ENCODE measurements at places on chromosomes 7 and 10.

GRCh38 chr10:131725581-131726069, 175.2 kb upstream of the PPP2R2D start:
- no peak for DNase-seq

- DNase-seq = no peak
These were observed 336.8 kb downstream of the GPR37 start for GRCh38 chr7:124428781-124429180.

DNA sequence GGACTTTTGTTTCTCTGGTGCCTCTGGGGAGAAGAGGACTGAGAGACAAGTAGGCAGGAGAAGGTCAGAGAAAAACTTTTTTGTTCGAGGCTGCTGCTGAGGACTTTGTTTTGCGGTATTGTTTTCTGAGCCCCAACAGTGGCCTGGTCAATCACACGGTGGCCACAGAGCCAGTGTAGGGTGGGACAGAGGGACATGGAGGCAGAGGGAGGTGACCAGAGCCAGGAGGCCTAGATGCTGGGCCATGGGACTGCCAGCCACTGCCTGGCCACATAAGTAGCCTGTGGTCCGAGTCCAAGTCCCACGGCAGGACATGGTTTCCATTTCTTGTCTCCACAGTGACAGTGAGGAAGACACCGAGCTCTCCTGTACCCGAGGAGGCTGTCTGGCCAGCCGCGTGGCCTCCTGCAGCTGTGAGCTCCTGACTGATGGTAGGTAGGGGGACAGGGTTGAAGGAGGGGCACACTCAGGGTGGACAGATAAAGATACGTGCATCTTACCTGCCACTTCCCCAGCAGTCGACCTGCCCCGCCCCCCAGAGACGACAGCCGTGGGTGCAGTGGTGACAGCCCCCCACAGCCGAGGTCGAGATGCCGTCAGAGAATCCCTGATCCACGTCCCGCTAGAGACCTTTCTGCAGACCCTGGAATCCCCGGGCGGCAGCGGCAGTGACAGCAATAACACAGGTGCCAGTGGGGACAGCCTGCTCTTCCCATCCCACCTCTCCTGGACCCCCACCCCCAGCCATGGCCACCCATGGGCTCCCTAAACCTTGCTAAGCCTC, 27.5 kb downstream of the SH2B2 start:
- no peak for DNase-seq

DNA sequence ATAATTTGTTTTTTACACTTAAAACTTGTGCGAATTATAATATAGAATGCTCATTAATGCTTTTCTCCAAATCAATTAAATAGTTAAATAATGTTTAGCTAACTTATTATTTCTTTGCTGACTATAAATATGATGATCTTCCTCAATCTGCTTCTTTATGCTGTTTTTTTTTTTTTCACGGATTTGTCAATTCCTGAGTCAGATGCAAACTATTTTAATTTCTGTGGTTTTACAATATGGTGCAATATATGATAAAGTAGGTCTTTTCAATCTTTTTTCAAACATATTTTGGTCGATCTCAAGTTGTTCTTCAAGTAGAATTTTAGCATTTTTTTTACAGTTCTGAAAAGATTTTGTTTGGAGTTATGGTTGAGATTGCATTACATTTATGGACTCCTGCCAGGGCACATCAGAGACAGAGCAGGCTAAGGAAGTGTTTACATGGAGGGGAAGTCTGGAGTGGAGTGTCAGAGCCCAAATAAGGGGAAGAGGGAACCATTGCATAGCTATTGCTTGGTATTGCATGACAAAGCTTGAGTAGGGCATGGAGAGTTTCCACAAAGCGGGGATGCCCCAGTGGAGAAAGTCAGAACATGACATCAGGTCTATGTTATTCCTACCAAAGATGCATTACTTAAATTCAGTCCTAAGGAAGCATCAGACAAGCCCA, 204.4 kb downstream of the OTUD1 start:
- DNase-seq = no peak

DNA sequence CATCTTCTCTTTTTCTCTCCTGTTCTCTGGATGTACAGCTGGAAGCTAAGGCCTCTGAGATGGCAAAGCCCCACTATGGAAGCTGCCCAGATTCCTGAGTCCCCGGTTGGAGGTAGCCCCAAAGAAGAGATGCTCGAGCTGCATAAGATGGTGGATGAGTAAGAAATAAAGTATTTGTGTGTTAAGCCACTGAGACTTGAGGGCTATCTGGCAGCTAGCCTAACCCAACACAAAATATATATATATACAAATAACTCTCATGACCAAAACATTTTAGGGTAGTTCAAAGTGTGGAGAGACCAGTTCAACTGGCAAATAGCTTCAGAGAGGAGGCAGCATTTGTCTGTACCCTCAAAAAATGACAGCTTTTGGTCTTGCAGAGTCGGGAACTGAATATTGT, 72.4 kb upstream of the PDE1C start:
- no peak for DNase-seq

DNA sequence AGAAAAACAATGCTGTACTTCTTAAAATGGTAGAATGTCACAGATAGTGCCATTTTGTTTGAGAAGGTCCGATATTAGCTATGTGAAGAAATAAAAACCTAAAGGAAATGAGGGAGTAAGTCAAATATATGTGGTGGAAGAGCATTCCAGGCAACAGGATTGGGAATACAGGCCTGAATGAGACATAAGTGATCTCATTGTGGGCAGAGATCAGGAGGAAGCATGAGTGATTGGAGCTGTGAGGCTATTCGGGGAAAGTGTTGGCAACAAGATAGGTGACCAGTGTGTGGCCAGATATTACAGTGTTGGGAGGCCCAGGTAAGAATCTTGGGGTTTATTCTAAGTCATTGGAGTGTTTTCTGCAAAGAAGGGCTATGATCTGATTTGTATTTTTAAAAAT, 41.3 kb upstream of the AGMO start:
- DNase-seq = no peak

DNA sequence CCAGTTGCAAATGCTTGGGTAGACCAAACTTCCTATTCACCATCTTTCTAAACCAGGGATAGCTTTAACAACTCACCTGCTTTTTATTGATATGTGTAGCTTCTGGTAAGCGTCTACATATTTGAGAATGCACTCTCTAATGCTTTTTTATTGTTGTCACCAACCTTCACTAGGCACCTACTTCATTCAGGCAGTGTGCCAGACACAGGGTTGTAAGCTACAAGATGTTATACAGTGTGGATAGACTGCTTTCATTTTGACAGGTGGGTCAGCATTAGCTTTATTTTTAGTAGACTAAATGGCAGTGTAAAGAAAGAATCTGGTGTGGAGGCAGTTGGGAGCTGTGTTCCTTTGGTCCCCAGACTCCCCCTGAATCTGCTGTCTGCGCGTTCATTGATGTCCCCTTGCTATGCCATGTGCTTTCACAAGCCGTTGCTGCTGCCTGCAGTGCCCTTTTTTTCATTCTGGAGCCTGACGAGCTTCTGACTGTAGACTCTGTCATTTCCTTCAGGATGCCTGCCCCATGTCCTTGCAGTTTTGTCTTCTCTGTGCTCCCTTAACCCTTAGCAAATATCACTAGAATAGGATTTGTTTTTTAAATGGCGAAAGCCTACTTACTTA, 32.1 kb downstream of the NRF1 start:
- DNase-seq = no peak

- no peak for DNase-seq
These were observed 705.7 kb upstream of the IGFBP3 start for GRCh38 chr7:46626691-46627310.

DNA sequence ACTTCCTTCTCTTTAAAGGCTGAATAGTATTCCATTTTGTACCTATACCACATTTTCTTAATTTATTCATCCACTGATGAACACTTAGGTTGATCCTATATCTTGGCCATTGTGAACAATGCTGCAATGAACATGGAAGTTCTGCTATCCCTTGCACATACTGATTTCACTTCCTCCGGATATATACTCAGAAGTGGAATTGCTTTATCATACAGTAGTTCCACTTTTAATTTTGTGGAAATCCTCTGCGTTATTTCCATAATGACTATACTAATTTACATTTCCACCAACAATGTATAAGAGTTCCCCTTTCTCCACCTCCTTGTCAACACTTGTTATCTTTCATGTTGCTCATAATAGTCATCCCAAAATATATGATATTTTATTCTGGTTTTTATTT, 312.6 kb downstream of the PLXDC2 start:
- no peak for DNase-seq

- no peak for DNase-seq
These were observed 384.4 kb upstream of the AUTS2 start for GRCh38 chr7:69213878-69214277.

- DNase-seq = no peak
These were observed 789.0 kb downstream of the PHTF2 start for GRCh38 chr7:78587443-78588044.

DNA sequence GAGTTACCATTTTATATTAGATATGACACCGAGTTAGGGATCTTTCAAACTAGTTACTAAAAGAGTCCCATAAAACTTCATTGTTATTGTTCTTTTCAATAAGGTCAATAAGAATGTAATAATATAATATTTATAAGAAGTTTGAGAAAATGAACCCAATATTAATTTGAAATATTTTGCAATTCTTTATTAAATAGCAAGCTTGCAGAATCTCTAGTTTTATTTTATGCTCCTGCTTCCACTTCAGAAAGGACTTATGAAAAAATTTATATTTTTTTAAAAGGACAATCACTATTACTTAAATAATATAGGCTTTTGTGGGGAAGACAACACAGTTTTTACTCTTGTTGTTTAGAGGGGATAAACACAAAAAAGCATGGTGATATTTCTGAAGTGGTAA, 47.9 kb downstream of the LUC7L2 start:
- no peak for DNase-seq

DNA sequence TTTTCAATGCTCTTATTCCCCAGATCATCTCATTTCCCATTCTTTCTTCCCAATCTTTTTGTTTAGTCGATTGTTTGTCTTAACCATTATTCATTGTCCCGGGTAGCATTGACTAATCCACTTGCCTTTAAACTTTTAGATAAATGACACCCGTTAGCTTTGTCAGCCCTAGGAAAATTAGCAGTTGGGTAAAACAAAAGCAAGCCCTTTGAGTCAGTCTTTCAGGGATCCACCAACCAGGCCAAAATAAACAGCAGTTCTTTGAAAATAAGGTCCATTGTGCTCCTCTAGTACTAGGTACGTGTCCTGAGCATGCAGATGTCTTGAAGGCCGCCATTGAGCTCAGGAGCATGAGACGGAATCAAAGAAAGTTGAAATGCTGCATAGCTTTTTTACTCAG, 369.7 kb upstream of the MYO3A start:
- DNase-seq = no peak

GRCh38 chr7:17099083-17099973, 199.1 kb upstream of the AHR start:
- no peak for DNase-seq

DNA sequence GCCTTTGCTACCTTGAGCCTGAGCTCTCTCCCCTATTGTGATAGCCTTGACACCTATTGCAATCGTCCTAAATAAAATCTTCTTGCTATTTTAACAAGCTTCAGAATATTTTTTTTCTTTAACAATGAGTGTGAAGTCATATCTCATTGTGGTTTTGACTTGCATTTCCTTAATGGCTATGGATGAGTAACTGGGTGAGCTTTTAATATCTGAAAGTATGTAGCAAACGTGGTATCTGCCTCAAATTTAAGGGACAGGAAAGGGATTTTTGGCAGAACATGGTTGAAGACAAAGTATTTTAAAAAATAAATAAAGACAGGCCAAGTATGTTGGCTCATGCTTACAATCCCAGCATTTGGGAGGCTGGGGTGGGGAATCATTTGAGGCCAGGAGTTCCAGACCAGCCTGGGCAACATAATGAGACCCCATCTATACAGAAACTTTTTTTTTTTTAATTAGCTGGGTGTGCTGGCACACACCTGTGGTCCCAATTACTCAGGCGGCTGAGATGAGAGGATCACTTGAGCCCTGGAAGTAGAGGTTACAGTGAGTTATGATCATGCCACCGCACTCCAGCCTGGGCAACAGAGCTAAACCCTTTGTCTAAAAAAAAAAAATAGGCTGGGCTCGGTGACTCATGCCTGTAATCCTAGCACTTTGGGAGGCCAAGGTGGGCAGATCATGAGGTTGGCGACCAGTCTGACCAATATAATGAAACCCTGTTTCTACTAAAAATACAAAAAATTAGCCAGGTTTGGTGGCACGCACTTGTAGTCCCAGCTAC, 319.3 kb upstream of the NRP1 start:
- no peak for DNase-seq

- DNase-seq = no peak
These were observed 9.0 kb downstream of the LFNG start for GRCh38 chr7:2528481-2529095.

GRCh38 chr7:16846601-16847165, 35.1 kb downstream of the AGR3 start:
- DNase-seq = no peak

GRCh38 chr7:140876519-140877248, 48.0 kb downstream of the BRAF start:
- DNase-seq = no peak

- DNase-seq = no peak
These were observed 528.9 kb downstream of the CNTNAP2 start for GRCh38 chr7:146645383-146645976.

DNA sequence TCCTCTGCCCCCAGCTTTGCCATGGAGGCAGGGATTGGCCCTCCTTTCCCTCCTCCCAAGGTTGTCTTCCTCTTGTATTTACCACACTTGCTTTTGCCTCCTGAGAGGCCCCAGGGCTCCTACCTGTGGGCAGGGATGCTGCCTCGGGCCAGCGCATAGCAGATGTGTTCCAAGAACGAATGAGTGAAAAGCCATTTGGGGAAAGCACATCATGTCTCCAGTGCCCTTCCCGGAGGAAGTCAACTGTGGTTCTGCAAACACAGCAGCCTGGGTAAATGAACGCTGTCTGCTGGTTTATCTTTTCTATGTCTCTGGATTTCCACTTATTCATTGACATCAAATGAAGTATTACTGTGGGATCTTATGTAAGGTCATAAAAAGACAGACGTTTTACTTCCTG, 161.7 kb downstream of the FANK1 start:
- DNase-seq = no peak

DNA sequence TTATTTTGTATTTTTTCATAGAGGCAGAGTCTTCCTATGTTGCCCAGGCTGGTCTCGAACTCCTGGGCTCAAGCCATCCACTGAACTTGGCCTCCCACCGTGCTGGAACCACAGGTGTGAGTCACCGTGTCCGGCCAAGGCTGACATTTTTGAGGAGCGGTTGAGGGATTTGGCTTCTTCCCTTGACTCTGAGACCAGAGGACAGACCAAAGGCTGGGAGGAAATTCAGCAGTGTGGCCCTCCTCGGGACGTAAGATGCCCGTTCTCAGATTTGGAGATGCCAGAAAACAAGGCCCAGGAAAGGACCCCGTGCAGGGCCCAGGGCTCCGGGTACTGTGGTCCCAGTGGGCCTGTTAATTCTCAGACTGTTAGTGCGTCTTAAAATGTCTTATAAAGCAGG, 146.2 kb downstream of the WDR37 start:
- DNase-seq = no peak

- DNase-seq = no peak
These were observed 209.9 kb downstream of the CRPPA start for GRCh38 chr7:16211402-16211925.

GRCh38 chr7:105862276-105862675, 14.1 kb downstream of the ATXN7L1 start:
- no peak for DNase-seq

- no peak for DNase-seq
These were observed 236.6 kb upstream of the MKLN1 start for GRCh38 chr7:131090886-131091692.
